ENCODE measurements at places on chromosomes 2 and 18.

DNA sequence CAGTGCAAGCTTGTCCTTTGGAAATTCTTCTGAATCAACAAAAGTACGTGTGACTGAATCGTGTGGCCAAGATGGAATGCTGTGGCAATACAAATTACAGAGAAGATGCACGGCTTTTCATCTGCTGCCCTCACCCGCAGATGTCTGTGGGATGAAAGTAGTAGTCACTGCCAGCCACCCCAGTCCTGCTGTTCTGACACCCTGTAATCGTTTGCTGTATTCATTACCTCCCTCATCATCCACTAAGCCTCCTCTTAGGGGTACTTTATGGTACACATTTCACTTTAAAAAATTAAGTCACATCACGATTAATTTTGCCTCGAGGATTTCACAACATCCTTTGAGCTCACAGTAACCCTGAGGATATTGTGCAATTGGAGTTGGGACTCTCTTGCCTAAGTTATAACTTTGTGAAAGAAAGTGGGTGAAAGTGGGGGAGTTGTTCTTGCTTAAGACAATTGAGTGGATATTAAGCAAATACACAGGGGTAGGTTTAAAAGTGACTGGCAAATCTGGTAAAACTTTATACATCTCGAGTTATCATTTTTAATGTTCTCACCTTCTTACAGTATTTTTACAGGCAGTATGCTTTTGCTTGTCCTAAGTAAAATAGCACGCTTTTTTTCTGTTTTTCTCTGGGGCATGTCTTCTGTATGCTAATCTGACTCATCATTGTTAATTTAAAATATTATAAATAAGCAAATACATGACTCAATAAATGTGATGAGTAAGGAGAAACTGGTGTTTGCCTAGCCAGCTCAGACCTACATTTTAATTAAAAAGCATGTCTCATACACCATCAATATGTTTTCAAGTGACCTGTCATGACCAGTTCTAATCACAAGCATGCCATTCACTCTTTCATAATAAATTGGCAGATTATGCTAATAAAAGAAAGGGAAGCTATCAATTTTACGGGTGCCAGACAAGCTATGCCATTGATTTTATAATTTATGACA is 680.9 kb downstream of the IRS1 start:
- peak; percentile 8 for DNase-seq

GRCh38 chr2:221969087-221969829 is 329.5 kb downstream of the PAX3 start:
- peak; percentile 73 for DNase-seq

DNA sequence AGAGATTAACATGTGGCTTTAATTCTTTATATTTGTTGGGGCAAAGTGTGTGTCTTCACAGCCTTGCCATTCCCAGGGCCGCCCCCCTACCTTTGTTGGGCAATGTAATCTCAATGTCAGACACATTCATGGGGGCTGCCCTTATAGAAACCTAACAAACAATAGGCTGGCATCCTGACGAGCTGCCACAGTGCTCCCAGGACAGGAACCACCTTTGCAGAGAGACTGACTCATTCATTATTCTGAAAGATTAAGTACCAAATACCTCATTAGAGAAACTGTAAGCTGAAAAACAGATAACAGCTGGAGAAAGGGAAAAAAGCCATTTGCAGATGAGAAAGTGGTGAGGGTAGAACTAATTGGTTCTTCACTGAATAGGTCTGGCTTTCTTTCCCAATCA is 1587.5 kb upstream of the PIK3C3 start:
- DNase-seq, result no peak

GRCh38 chr2:109468893-109469292 is 144.9 kb downstream of the SEPTIN10 start:
- DNase-seq, result no peak

DNA sequence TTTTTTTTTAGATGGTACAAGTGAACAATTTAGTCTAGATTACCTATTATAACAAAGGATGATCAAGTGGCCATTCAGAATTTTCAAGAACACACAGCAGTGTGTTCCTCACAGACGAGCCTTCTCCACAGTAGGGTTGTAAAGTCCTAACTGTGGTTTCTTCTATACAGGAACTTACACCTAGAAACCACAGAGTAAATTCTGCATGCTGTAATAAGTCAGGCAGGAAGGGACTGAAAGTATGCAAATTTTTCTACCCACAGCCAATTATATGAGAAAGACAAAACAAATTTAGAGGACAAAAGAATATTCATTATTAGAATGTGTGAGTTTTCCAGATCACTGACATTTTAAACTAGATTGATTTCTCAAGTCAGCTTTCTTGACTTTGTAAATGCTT is 99.5 kb downstream of the RBMS1 start:
- no peak for DNase-seq

DNA sequence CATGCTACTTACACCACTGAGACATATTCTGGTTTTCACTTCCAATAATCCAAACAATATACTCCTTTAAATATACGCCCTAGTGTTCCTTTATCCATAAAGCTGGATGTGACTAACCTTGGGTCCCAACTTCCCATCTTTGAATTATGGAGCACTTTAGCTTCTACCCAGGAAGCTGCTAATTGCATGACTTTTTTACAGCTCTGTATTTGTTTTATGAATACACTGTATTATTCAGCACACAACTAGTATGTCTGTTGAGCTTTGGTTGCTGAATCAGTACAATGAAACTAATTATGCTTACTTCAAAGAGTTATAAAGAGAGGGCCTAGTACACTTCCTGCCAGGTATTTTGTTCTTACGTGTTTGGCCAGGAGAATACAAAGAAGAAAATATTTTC is 118.5 kb downstream of the BAZ2B start:
- DNase-seq, result no peak

- DNase-seq, result no peak
These were observed 1034.9 kb upstream of the FANCL start for GRCh38 chr2:59276033-59276432.

- no peak for DNase-seq
These were observed 1.8 kb upstream of the CPO start for GRCh38 chr2:206937555-206937954.

- DNase-seq, result no peak
These were observed 85.6 kb upstream of the SPOPL start for GRCh38 chr2:138415985-138416384.

DNA sequence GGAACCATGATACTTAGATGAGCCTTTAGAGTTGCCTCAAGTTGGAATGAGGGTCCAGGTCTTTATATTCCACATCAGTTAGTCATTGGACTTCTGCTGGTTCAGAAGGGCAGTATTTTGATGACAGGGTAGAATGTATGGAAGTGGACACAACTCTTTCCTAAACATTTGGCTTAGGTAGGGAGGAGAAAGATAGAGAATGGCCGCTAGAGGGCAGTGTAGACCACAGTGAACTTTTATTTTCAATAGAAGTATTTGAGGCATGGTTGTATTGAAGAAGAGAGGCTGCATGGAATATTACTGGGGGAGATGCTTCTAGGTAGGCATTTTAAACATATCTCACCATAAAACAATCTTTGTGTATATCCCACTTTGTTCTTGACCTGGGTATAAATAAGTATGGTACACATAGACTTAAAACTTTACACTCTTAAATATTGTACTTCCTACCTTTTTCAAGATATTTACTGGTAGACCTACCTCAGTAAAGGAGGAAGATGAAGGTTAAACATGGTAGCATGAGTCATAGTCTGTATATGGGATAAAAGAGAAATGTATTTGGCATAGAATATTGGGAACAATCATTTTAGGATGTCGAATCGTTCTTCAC is 497.6 kb upstream of the FAM98A start:
- DNase-seq, result peak; percentile 86

- DNase-seq, result peak; percentile 62
These were observed 17.7 kb downstream of the PAX8 start for GRCh38 chr2:113260991-113261390.

GRCh38 chr2:124211461-124211860 is 186.4 kb downstream of the CNTNAP5 start:
- no peak for DNase-seq

DNA sequence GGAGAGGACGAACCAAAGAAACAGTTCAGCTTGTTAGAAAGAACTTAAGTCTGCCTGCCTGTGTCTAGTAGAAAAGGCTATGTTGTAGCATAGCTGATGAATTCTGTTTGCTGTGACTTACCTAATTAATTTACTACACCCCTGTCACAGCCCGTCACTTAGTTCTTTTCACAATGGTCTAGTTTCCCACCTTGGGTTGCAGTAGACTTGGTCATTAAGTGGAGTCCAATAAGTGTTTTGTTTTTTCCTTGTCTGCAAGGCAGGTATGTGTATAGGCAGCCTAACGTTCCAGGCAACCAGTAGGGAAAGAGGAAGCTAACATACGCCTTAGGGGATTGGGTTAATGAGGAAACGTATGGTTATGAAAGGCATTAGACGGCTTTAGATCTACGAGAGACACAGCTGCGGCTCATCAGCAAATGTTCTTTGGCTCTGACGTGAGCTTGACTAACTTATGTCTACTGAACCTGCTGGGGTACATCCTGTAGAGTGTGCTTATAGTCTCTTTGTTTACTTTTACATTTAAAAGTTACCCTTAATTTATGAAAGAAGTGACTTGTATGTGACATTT is 180.1 kb downstream of the PRPF40A start:
- peak; percentile 83 for DNase-seq

GRCh38 chr2:112159454-112159921 is 21.3 kb downstream of the FBLN7 start:
- no peak for DNase-seq
